ENCODE measurements at places on chromosomes 7 and 10. TPM values are rescaled to one million over a fixed set of nuclear protein-coding genes. Genes with fewer than 3 reads are reported as not detected.

DNA sequence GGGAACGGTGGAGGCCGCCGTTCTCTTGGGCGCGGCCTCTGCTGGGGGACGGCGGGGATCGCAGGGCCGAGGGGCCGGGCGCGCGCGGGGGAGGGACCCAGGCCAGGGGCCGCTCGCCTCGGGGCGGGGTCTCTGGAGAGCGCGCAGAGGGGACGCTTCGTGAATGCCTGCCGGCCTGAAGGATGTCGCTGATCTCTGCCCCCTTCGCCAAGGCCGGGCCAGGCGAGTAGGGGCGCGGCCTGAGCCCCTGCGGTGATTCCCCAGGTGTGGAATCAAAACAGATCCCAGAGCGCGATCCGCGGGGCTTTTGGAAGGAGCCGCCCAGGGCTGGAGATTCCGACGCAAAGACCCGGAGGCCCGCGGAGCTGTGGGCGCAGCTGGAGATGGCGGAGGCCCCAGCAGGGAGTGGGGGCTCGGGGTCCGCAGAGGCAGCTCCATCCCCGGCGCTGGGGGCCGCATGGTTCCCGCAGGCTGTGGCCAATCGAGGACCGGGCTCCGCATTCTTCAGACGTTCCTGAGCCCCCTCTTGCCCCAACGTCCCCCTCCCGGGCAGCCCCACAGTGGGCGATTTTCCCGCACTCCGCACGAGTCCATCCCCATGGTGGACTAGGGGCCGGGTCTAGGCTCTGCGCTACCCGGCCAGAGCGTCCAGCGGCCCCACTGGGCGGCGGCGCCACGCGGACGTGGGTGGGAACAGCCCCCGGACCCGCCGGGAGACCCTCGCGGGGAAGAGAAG is 166.0 kb downstream of the ACTR3B start:
- no peak for DNase-seq

DNA sequence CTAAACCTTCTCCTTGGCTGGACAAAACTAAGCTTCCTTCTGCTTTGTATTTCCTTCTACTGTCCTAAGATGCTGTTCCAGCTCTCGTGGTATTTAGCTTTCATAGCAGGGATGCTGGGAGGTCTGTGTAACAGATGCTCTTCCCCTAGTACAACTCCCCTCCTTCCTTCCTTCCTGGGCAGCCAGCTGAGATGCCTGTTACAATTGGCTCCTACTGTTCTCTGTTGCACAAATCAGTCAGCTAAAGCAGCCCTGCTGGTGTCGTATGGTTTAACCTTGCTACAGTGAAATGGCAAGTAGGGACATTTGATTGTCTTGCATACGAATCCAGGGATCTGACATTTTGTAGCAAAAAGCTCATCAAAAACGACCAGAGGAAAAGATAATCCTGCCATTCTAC is 143.8 kb downstream of the ARHGAP21 start:
- DNase-seq, result no peak

DNA sequence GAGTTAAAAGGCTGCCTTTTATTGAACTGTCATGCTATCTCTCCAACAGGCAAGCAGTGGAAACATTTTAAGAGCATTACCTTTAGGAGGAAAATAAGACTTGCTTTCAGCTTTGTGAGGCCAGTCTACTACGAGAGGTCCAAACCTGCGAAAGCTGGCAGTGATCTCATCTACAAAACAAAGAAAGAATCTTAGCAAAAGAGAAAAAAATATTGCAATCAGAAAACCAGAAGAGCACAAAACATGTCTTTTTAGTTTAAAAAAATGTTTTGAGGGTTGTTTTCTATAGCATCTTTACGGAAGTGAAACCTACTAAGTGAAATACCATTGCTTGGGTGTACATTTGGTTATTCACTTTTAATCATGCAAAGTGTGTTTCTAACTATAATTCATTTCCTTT is 147.9 kb downstream of the CPEB3 start:
- DNase-seq, result no peak

DNA sequence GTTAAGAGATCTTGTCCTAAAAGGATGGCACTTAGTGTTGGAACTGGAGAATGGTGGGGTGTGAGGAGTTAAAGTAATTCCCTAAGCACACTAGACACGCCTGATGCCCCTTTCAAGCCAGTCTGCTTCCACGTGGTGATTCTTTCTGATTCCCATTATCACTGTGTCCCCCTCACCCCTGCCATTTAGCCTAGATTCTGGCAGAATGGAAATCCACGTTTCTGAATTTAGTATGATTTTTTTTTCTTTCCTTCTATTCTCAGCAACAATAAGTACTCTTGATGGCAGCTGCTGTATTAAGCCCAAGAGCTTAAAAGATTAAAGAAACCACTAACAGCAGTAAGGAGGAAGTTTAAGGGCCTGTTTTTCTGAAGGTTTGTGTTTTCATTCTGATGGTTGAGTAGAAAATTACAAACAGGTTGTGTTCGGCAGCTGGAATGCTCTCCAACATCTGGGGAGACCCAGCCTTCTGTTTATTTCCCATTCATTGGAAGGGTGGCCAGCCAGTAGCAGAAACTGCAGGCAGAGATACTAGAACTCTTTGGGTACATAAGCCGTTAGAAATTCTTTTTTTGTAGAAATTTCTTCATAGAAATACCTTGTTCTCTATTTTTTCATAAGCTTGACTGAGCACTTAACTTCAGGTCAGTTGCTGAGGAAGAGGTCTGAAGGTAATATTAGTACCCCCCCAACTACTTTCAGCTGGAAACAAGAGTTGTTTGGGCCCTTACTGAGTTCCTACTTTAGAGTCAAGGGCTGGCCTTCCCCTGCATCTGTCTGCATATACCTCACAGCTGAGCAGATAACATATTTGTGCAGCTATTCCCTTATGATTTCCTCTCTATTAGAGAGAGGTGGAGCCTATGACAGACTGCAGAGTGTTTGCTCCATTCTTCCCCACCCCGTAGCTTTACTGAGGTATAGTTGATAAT is 355.1 kb downstream of the AUTS2 start:
- no peak for DNase-seq

SPAM1 gene
- total RNA-seq, result not detected

- no peak for DNase-seq
Measured at GRCh38 chr10:78260141-78260540, 226.5 kb downstream of the RPS24 start.

DNA sequence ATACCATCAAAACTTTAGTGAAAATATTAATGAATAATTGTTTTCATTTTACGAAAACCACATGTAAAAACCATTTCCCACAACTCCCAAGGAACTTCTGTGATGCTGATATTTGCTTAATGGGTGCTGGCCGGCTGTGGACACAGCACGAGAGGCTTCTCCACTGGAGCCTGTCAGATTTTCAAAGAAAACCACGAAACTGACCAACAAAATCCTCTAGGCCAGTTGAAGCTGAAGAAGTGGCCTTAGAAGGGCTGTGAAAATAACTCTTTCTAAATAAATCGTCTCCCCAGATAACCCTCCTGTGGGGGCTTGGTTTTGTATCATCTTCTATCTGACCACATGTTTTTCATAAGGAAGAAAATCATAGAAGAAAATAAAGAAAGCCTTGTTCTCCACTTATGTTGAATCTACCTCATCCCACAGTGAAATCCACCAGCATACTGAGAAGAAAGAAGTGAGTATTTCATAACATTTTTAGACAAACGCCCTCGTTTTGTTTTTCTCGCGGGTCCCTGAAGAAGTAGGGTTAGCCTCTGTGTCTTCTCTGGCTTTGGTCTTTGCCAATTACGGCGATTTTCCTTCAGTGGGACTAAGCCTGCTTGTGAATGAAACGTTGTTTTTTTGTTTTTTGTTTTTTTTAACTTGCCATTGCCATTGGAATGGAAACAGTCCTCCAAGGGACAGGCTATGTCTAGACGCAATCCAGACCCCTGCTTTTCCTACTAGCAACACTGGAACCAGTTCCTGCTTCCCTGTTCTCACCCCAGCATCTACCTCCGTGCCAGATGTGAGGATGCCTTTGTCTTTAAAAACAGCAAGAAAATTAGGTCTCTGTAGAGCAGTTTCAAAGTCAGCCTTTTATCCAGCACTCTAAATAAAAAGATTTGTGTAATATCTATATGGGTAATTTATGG is 123.9 kb downstream of the ADAM12 start:
- no peak for DNase-seq

GRCh38 chr7:102934239-102934638 is 21.4 kb downstream of the LRRC17 start:
- no peak for DNase-seq

GRCh38 chr10:77081481-77081891 is 556.1 kb downstream of the KCNMA1 start:
- DNase-seq, result no peak

ANKRD2 gene
- not detected for total RNA-seq

- DNase-seq, result no peak
Measured at GRCh38 chr10:133224756-133225372, 5.2 kb upstream of the UTF1 start.

DNA sequence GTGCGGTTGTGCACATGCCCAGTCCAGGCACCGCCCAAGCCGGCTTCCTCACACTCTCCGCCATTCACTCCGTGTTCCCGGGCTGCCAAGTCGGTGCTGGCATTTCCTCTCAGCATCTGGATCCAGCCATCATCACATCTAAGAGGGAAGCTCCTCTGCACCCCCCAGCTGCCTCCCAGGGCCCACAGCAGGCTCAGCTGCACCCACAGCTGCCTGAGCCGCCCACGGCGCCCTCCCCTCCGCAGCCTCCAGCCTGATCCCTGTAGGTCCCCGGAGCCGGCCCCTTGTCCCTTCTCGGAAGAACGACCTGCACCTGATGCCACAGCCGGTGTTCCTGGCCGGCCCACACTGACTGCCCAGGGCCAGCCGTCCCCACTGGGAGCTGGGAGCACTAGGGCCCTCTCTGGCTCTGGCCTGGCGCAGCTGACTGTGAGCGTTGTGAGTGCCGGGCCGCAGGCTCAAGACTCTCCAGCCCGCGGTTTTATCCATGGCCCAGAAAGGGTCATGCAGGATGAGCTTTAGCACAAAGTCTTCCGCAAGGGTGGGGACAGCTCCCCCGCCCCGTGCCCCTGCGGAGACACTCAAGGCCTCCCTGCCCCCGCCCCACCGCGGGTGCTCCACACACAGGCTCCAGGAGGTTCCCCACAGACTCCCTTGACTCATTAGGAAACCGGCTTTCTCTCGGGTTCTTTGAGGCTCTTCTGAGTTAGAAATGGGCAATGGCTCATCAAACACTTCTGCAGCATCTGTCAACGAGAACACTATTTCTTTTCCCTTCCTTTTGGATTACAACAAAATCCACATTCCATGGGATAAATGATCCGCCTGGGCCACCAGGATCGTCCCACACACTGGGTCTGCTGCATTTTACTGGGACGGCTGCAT is 31.2 kb downstream of the CFAP46 start:
- DNase-seq, result no peak

PCDH15 gene
- 0.15 TPM for total RNA-seq

All from H1 (cell line).